SK-N-SH treated with all-trans-retinoic acid at 6 μM for 48 hours (cell line): ENCODE measurements at places on chromosomes 6 and 20.

GRCh38 chr6:121356575-121356974 lies 22.3 kb upstream of the TBC1D32 start:
- ATAC-seq = no peak

DNA sequence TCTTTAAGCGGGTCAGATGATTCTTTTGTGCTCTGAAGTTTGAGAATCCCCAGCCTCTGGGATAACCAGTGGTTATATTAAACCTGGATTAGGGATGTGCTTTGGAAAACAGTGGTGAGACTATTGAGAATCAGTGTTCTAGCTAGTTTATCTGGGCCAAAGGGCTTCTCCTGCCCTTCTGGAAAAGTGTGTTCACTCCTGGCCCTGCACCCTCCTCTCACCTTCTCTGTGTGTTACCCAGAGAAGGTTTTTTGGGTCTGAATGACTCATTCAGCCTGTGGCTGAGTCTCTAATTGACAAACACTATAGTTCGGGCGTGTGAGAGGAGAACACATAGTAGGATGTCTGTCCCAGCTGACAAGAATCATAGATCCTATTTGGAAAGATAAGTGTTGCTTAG lies 66.7 kb downstream of the LRRC1 start:
- ATAC-seq = no peak

- no peak for ATAC-seq
Observed at GRCh38 chr6:154840363-154840762, 107.1 kb downstream of the SCAF8 start.

DNA sequence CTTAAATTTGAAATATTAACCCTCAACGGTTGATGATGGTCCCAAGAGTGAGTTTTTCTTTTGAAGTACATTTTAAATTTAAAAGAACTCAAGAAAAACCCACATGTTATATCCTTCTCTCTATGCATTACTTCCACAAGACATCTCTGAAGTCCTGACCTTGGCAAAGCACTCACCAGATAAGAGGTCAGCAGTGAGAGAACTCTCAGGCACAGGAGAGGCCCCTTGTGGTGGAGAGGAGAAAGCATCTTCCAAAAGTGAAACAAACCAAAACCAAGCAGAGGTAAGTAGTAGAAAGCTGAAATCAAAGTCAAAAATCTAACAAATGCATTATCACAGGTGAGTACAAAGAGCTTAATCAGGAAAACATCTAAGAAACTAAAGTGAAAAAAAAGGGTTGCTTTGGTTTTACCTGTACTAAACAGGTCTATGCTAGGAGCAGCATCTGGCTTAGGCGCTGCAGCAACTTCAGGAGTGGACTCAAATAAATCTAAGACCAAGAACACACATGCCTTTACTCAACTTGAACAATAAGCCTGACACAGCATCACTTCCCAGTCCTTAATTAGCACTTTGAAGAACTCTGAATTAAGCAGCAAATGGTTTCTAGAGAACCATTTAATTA lies 80.5 kb downstream of the PRSS35 start:
- peak; percentile 95 for ATAC-seq

GRCh38 chr6:159913862-159914564 lies 23.2 kb downstream of the MAS1 start:
- no peak for ATAC-seq
